ENCODE measurements at places on chromosomes 12 and 14. TPM values are rescaled to one million over a fixed set of nuclear protein-coding genes. Genes with fewer than 3 reads are reported as not detected.

Gene LRFN5
- 0.97 TPM for polyA plus RNA-seq

Gene SERPINA10
- polyA plus RNA-seq: not detected

Gene MANSC1
- polyA plus RNA-seq: 5.3 TPM

Gene RERG
- 14.6 TPM for polyA plus RNA-seq

Gene C14orf180
- 19.7 TPM for polyA plus RNA-seq

Gene ARPC3
- polyA plus RNA-seq: 228 TPM

Gene OR4E2
- polyA plus RNA-seq: not detected
